ENCODE measurements at places on chromosomes 4 and X. TPM values are rescaled to one million over a fixed set of nuclear protein-coding genes. Genes with fewer than 3 reads are reported as not detected.
A peak's percentile ranks its signal among the peaks of the same experiment; 100 is the strongest.

GRCh38 chr4:81356621-81357020, 115.1 kb downstream of the RASGEF1B start:
- no peaks in the 10 kb centered on the region for H3K4me1 ChIP-seq
- H3K36me3 ChIP-seq: no peaks in the 10 kb centered on the region
- no peak for DNase-seq
- no peaks in the 10 kb centered on the region for H3K27me3 ChIP-seq

- no peaks in the 10 kb centered on the region for H3K36me3 ChIP-seq
- H3K4me1 ChIP-seq: no peaks in the 10 kb centered on the region
- no peak overlapping the region for H3K27ac ChIP-seq
These were observed 25.8 kb downstream of the ADRA2C start for GRCh38 chr4:3791910-3792542.

Gene MAGEB2
- not detected for polyA plus RNA-seq

DNA sequence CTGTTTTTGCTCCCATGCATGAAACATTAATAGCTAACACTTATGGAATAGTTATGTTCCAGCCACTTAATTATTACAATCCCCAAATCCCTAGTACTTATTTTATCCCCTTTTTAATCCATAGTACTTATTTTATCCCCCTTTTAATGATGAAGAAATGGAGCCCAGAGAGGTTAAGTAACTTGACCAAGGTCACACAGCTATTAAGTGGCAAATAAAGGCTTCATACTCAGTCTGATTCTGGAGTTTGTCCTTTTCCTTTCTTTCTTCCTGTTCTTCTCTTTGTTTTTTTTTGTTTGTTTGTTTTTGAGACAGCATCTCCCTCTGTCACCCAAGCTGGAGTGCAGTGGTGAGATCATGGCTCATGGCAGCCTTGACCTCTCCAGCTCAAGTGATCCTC, 2.2 kb downstream of the NKAP start:
- H3K36me3 ChIP-seq: no peaks in the 10 kb centered on the region
- no peak overlapping the region for H3K4me3 ChIP-seq
- no peak overlapping the region for H3K27ac ChIP-seq
- no peaks in the 10 kb centered on the region for H3K27me3 ChIP-seq

- peak overlapping the region; percentile 51 for H3K27ac ChIP-seq
- H3K4me3 ChIP-seq: peak overlapping the region; percentile 46
- peaks cover 45% of the 10 kb centered on the region for H3K4me1 ChIP-seq
These were observed 86.0 kb upstream of the C1QTNF7 start for GRCh38 chr4:15341733-15342300.

Gene NDP
- not detected for polyA plus RNA-seq

- H3K27ac ChIP-seq: no peak overlapping the region
- DNase-seq: no peak
- no peaks in the 10 kb centered on the region for H3K36me3 ChIP-seq
- H3K4me3 ChIP-seq: no peak overlapping the region
- peaks cover 6% of the 10 kb centered on the region for H3K4me1 ChIP-seq
- no peaks in the 10 kb centered on the region for H3K27me3 ChIP-seq
These were observed 105.0 kb downstream of the SHROOM3 start for GRCh38 chr4:76539979-76540378.

GRCh38 chr4:112765317-112765974, 128.5 kb downstream of the LARP7 start:
- no peak overlapping the region for H3K4me3 ChIP-seq
- no peaks in the 10 kb centered on the region for H3K27me3 ChIP-seq
- H3K36me3 ChIP-seq: no peaks in the 10 kb centered on the region

Gene UGT2B15
- polyA plus RNA-seq: not detected

Gene CTAG2
- not detected for polyA plus RNA-seq

GRCh38 chr4:4721636-4722035, 137.8 kb upstream of the MSX1 start:
- H3K27ac ChIP-seq: no peak overlapping the region
- H3K36me3 ChIP-seq: no peaks in the 10 kb centered on the region
- DNase-seq: no peak

- DNase-seq: no peak
- H3K4me1 ChIP-seq: no peaks in the 10 kb centered on the region
- H3K27me3 ChIP-seq: no peaks in the 10 kb centered on the region
- no peaks in the 10 kb centered on the region for H3K36me3 ChIP-seq
- no peak overlapping the region for H3K27ac ChIP-seq
- H3K4me3 ChIP-seq: no peak overlapping the region
These were observed 327.1 kb downstream of the STIM2 start for GRCh38 chr4:27187786-27188185.

Gene PAGE2
- not detected for polyA plus RNA-seq

DNA sequence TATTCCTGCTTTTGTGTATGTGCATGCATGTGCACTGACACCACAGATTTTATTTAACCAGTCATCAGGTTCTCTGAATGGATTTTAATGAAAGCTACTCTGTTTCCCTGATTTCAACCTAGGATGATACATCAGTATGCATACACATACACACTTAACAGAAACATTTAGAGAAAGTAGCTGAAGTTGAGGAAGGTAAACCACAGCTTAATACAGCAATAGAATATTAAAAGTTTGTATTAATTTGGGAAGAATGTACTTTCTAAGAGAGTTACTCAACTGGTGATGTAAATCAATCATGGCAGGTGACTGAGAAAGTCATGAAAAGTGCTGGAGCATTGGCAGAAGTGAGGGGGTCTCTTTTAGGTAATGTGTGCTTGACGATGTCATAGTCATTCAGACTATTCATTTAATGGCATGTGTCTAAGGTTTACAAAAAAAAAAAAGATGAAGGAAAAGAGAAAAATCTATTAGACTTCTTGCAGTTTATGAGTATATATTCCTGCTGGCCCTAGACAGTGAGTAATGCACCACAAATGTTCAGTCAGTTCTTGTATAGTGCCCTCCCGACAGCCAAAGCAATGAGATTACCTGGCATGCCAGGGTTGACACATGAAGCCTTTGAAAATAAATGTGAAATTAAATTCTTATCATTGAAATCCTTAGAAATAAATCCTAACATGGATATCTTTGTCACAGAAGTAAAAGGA, 187.6 kb downstream of the RAPGEF2 start:
- H3K4me3 ChIP-seq: no peak overlapping the region
- peaks cover 8% of the 10 kb centered on the region for H3K4me1 ChIP-seq
- no peaks in the 10 kb centered on the region for H3K36me3 ChIP-seq
- no peak for DNase-seq

DNA sequence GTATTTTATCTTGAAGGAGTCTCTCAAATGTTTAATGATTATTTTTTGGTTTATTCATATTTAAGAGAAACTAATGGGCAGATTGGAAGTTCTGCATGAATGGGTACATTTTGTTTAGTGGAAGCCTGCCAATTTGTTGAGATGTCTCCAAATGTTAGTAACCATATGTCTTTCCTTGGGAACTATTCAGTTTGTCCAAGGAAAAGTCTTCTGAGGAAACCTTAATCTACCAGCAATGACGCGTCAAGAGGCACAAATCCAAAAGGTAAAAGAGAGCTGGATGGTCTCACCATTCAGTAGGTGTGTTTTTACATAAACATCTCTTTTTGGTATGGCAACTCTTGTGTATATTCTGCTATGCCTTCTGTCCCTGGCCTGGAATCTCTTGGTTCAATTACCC, 37.4 kb upstream of the NDST3 start:
- no peak overlapping the region for H3K27ac ChIP-seq
- no peaks in the 10 kb centered on the region for H3K27me3 ChIP-seq
- no peaks in the 10 kb centered on the region for H3K4me1 ChIP-seq

- H3K4me3 ChIP-seq: no peak overlapping the region
- no peaks in the 10 kb centered on the region for H3K27me3 ChIP-seq
- no peak overlapping the region for H3K27ac ChIP-seq
These were observed 95.1 kb upstream of the DGKK start for GRCh38 chrX:50565718-50566117.

- H3K27me3 ChIP-seq: no peaks in the 10 kb centered on the region
- peaks cover 4% of the 10 kb centered on the region for H3K36me3 ChIP-seq
- H3K4me1 ChIP-seq: peaks cover 38% of the 10 kb centered on the region
- H3K4me3 ChIP-seq: no peak overlapping the region
- no peak for DNase-seq
These were observed 65.2 kb downstream of the IGFBP7 start for GRCh38 chr4:57044996-57045395.

DNA sequence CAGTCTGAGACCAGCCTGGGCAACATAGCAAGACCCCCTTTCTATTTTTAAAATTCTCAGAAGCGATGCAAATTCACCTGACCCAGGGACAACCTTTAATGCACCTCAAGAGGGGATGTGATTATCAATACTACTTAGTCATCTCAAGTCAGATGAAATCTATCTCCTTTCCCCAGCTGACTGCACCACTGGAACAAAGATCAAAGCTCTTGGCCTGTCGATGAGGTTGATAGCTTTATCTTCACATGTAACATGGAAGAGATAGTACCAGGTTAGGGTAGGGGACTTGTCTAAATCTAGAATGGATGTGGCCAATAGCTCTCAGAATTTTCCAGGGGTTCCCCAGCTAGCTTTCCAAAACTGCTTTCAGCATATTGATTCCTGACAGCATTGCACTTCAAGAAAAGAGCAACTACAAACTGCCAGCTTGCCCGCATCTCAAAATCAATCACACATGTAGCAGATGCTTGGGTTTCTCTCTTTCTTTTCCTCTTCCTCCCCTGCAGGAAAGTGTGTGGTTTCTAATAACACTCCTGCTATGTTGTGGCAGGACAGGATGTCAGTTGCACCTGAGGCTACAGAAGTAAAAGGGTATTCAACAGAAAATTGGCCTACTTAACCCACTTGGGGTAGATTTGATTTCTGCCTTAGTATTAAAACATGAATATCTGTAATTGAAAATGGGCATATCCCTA, 12.2 kb upstream of the TMEM164 start:
- H3K27ac ChIP-seq: no peak overlapping the region
- DNase-seq: no peak
- no peak overlapping the region for H3K4me3 ChIP-seq
- H3K36me3 ChIP-seq: no peaks in the 10 kb centered on the region
- H3K27me3 ChIP-seq: no peaks in the 10 kb centered on the region

Gene PPP2R2C
- not detected for polyA plus RNA-seq

Gene PARM1
- 107 TPM for polyA plus RNA-seq

Gene ZNF157
- polyA plus RNA-seq: 0.15 TPM

DNA sequence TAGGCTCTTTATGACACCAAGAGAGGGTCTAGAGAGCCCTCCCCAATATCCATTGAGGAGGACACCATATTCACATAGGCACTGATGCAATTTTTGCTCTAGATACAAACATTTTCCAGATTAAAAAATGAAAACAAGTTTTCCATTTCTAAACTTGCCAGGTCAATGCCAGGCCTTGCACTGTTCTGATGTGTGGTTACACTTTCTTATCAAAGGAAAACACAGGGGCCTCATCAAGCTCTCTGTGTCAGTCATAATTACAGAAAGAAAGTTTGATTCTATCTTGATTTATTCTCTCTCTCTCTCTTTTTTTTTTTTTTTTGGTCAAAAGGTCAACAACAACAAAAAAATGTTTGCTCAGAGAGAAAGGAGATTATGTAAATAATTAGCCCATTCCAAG, 80.2 kb upstream of the ACSL4 start:
- H3K4me1 ChIP-seq: no peaks in the 10 kb centered on the region
- H3K36me3 ChIP-seq: no peaks in the 10 kb centered on the region
- no peak for DNase-seq

Data from sigmoid colon (tissue), 7 donors.